ENCODE measurements at places on chromosomes 6 and 20. TPM values are rescaled to one million over a fixed set of nuclear protein-coding genes. Genes with fewer than 3 reads are reported as not detected.

DNA sequence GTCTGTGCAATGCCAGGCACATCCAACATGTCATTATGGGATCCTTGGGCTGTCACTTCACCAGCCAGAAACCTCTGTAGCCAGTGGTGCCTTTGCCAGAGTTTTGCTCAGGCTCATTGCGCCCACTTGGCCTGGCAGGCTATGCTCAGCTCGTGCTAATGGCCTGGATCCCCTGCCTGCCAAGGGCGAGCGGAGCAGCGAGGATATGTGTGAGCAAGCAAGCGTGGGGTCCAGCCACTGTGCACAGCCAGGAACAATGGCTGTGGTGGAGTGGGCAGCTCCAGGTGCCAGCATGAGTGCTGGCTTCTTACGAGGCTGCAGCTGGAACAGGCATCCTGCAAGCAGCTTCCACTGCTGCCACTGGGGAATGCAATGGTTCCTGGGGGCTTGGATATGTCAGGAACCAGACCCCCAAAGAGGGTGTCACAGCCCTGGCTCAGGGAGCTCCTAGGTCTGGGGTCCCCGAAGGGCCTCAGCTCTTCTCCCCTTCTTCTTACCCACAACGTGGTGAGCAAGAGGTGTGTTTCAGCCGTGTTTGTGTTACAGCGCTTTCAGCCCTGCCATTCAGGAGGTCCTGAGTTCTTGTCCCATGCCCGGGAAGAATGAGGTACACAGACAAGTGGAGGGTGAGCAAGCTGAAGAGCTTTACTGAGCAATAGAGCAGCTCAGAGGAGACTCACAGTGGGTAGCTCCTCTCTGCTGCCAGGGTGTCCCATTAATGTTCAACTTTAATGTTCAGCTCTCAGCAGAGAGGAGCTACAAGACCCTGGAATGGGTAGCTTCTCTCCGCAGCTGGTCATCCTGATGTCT is 22.3 kb upstream of the TOP1 start:
- no peak for DNase-seq

- DNase-seq: no peak
Measured at GRCh38 chr6:151379933-151380847, 11.2 kb downstream of the ZBTB2 start.

CCN6 gene
- not detected for total RNA-seq

GRCh38 chr20:21571841-21572690 is 58.2 kb upstream of the NKX2-2 start:
- no peak for DNase-seq

DNA sequence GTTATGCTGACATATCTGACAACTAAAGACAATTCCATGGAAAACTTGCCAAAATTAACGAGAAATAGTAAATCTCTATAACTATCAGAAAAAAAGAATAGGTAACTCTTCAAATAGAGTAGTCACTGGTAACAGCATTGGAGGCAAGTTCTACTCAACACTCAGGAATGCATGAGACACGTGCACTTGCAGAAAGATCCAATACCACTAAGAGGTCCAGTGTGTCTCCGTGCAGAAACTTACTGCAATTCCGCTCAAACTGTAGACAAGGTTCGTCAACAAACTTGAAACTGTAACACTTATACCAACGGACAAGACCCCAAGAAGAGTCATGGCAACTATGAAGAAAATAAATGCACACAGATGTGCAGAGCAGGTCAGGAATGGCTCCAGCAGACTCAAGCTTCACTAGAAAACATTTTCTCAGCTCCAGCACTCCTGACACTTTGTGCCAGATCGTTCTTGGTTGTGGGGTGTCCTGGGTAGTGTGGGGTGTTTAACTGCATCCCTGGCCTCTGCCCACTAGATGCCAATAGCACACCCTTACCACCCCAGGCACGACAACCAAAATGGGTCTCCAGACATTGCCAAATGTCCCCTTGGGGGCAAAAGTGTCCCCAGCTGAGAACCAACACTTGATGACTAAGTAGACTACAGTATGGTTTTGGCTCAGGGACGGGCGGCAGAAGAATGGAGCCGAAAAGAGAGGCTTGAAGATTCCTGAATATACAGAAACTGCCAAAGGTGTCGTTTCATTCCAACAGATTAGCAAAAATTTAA is 134.8 kb downstream of the DTNBP1 start:
- DNase-seq: no peak

DNA sequence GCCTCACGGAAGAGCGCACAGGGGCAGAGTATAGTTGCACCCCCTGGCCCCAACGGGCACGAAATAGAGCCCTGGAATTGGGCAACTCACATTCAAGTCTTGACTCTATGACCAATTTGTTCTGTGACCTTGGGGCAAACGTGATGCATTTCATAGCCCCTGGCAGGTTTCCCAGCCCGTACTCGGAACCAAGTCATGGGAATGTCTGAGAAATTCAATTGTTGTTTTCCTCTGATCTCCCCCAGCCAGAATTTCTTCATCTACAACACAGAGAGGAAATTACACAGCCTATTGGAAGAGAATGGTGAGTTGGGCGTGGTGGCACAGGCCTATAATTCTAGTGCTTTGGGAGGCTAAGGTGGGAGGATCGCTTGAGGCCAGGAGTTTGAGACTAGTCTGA is 322.3 kb upstream of the SULF2 start:
- DNase-seq: no peak

GRCh38 chr20:32672982-32673851 is 524 bp downstream of the C20orf203 start:
- DNase-seq: no peak

DNA sequence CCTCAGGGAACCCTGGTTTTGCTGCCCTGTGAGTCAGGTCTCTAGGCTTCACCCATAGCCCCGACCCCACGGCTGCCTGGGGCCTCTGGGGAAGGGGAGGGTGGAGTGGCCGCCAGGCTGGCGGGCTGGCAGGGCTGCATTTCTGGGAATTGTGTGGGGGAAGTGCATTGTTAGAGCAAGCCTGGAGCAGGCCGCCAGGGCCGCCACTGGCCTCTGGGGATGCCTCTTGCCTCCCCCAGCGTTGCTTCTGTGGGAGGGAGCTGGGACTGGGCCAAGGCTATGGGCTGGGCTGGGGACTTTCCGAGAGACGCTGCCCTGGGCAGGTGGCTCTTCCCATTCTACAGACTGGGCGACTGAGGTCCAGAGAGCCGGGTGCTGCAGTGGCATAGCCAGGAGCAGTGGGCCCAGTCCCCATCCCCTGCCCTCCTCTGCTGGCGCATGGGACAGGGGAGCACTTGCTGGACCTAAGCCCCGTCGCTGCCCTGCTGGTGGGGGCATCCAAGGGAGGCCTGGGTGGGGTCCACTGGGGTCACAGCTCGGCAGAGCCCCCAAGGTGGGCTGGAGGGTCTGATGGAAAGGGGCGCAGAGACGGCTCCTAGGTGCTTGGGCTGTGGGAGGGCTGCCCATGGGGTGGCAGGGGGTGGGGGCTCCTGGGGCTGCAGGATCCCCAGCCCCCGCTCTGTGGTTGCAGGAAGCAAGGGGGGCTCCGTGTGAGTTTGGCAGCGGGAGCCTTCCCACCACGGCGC is 6.6 kb upstream of the SOX18 start:
- DNase-seq: peak; percentile 85

DNA sequence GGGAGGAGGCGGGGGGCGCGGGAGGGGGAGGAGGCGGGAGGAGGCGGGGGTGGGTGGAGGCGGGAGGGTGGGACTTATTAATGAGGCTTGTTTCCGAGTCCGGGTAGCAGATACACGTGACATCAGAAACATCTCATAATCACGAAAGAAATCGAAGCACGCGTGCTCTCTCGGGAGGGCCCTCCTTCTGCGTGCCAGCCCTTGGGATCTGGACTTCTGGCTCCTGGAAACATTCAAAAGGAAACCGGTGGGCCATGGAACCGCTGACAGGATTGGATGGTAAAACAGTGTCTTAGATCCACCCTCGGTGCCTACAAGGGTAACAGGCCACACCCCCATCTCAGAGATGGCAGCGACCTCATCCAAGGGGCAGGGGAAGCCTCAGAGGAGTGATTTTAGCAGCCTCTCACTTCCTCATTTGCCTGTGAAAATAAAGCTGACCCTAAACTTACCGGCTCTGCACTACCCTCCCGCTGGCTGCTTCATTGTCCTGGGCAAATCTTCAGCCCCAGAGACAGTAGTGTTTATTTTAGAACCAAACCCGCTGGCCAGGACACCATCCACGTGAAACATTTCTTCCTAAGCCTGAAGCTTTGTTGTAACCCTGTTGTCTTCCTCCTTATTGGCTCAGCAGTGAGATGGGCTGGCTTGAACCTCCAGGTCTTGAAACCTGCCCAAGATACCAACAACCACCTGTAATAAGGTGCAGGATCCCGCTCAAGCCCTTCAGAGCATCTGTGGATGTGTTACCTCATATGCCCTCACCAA is 97.5 kb downstream of the PSMG4 start:
- no peak for DNase-seq

RBPJL gene
- total RNA-seq: not detected

TMEM239 gene
- total RNA-seq: not detected

DNA sequence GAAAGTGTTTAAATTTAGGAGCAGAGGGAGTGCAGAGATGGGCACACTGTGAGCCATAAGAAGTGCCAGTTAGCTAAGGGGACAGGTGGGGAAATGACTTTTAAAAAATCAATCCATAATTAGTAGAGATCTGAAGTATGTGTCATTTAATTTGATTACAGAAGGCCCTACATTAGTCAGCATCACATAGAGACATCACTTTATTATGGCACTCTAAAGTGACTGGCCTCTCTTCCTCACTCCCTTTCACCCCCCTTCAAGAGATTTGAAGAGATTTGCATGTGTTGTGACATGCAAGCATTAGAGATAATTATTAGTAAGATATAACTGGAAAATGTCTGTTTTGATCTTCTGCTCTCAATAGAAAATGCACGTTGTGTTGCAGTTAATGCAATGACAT is 86.7 kb downstream of the SLX4IP start:
- DNase-seq: no peak

ZBTB12 gene
- 5.2 TPM for total RNA-seq

DNA sequence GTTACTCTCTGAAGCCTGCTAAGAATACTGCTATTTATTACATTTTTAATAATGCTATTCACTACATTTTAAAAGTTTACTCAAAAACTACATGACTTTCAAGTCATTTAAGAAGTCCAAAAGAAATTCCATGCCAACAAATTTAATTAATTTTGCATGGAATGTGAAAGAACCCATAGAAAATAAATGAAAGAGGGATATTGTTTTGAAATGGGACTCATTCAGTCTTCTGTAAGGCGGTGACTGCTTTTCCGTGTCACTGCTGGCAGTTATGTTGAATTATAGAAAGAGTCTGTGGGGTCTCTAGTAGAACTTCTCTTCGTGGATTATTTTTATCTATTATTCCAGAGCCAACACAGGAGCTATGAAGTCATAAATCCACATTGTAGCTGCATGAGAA is 211.2 kb downstream of the LAMA2 start:
- no peak for DNase-seq

OVOL2 gene
- not detected for total RNA-seq

DNA sequence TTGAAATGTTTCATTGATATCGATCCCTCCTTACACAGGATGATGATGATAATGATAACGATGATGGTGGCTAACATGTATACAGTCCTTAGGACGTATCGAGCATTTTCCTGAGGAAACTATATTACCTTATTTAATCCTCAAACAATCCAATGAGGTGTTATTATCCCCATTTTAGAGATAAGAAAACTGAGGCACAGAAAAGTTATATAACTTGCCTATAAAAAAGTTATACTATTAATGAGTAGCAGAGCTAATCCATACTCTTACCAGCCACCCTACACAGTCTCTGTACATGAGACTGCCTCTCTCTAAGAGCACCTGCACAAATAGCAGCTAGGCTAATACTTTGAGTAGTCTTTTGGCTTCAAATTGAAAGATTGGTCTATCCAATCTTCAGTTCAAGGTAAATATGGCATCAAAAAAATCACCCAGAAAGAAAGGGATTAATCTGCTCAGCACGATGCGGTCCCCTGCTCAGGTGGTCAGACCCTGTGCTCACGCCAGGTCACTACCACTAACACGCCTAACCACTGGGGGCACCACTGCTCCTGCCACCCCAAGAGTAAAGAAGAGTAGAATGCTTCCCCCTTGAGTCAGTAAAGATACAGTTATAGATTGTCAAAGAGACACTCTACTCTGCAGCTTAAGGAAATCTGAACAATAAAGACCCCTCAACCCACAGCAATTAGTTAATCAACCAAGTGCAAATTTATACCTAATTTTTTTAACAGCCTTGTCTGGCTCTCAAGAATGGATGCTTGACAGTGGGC is 15.0 kb downstream of the GABBR1 start:
- DNase-seq: no peak

Measured in cardiac septum (tissue), 1 donor.